ENCODE measurements at places on chromosomes 5 and 9. TPM values are rescaled to one million over a fixed set of nuclear protein-coding genes. Genes with fewer than 3 reads are reported as not detected.

SLC36A3 gene
- not detected for total RNA-seq

MEGF10 gene
- total RNA-seq, result 19.5 TPM

FOXD4L5 gene
- total RNA-seq, result 0.11 TPM

CARD9 gene
- total RNA-seq, result 2.7 TPM

MARCOL gene
- total RNA-seq, result not detected

FBXL17 gene
- total RNA-seq, result 12.2 TPM

DMGDH gene
- not detected for total RNA-seq

IL11RA gene
- total RNA-seq, result 22.2 TPM

GLRA1 gene
- not detected for total RNA-seq

PGM5 gene
- 1.8 TPM for total RNA-seq

PDGFRB gene
- total RNA-seq, result 96.6 TPM

OR1L6 gene
- total RNA-seq, result not detected

C5orf52 gene
- not detected for total RNA-seq

ZNF300 gene
- 7.7 TPM for total RNA-seq

SLC6A7 gene
- total RNA-seq, result not detected

GPR151 gene
- not detected for total RNA-seq

FBP2 gene
- total RNA-seq, result not detected

SOHLH1 gene
- not detected for total RNA-seq

CYLC2 gene
- not detected for total RNA-seq

CACNA1B gene
- 3.5 TPM for total RNA-seq

QRFP gene
- not detected for total RNA-seq

IFNA13 gene
- total RNA-seq, result not detected

MUSK gene
- not detected for total RNA-seq

ADAMTS13 gene
- total RNA-seq, result 7.3 TPM

FOCAD gene
- total RNA-seq, result 44.4 TPM

GRIA1 gene
- 4.2 TPM for total RNA-seq

CDC20B gene
- 0.11 TPM for total RNA-seq

SPOUT1 gene
- total RNA-seq, result 19.5 TPM

PDCD1LG2 gene
- total RNA-seq, result 8.8 TPM

EPB41L4A gene
- total RNA-seq, result 8.2 TPM

NR5A1 gene
- 0.26 TPM for total RNA-seq

MSANTD3 gene
- total RNA-seq, result 76.0 TPM

OTULINL gene
- total RNA-seq, result 2.8 TPM

SLC38A9 gene
- total RNA-seq, result 30.0 TPM

ZNF354C gene
- 3.3 TPM for total RNA-seq

SPATA31C2 gene
- not detected for total RNA-seq

OR1J2 gene
- not detected for total RNA-seq

SLC27A6 gene
- 0.39 TPM for total RNA-seq

GMCL2 gene
- total RNA-seq, result not detected

ISOC1 gene
- total RNA-seq, result 6.5 TPM

BTNL3 gene
- not detected for total RNA-seq

PCDHB15 gene
- 1.6 TPM for total RNA-seq

ADRB2 gene
- total RNA-seq, result 0.64 TPM

NFIB gene
- total RNA-seq, result 9.4 TPM

CDH9 gene
- total RNA-seq, result not detected

SLC25A2 gene
- 0.25 TPM for total RNA-seq

FBN2 gene
- total RNA-seq, result 105 TPM

PDZD2 gene
- total RNA-seq, result 10.3 TPM

IL3 gene
- not detected for total RNA-seq

OBP2B gene
- total RNA-seq, result not detected

TAF11L7 gene
- total RNA-seq, result not detected

LRRC70 gene
- total RNA-seq, result 0.64 TPM

CDH12 gene
- not detected for total RNA-seq

GFI1B gene
- total RNA-seq, result not detected

Measured in astrocyte (in vitro differentiated cells and primary cell).